ENCODE measurements at places on chromosomes 7 and 10. TPM values are rescaled to one million over a fixed set of nuclear protein-coding genes. Genes with fewer than 3 reads are reported as not detected.

Gene OPALIN
- not detected for total RNA-seq

Gene CYP3A4
- total RNA-seq: not detected

DNA sequence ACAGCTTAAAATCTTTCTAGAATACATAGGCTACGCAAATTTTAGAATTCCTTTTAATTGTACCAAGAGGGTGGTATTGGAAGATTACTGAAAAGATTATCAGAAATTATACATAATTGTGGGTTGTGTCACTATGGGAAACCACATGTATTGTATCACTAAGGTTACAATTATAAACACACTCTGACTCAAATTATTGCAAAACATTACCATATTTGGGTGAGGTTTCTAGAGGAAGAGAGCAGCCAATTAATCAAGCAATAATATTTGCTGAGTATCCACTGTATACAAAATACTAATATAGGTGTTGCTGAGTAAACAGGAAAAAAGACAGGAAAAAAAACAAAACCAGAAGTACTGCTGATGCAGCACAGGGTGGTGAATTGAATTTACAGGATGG lies 3.1 kb upstream of the CAPZA2 start:
- no peak for DNase-seq

GRCh38 chr7:45598886-45599520 lies 24.8 kb downstream of the ADCY1 start:
- no peak for DNase-seq

DNA sequence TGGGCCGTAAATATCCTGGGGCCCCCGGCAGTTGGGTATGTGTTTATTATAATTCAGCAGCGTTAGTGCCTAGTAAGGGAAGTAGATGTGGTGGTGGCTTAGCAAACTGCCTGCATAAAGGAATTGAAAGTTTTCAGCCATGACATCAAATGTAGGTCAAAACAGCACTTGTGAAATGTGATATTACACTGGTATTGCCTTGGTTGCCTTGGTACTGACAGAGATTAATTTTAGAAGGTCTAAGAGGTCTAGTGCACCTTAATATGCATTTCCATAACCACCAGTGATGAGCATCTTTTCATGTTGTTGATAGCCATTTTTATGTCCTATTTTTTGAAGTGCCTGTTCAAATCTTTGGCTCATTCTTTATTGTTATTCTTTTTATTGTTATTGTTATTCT lies 50.1 kb downstream of the VWC2 start:
- no peak for DNase-seq

DNA sequence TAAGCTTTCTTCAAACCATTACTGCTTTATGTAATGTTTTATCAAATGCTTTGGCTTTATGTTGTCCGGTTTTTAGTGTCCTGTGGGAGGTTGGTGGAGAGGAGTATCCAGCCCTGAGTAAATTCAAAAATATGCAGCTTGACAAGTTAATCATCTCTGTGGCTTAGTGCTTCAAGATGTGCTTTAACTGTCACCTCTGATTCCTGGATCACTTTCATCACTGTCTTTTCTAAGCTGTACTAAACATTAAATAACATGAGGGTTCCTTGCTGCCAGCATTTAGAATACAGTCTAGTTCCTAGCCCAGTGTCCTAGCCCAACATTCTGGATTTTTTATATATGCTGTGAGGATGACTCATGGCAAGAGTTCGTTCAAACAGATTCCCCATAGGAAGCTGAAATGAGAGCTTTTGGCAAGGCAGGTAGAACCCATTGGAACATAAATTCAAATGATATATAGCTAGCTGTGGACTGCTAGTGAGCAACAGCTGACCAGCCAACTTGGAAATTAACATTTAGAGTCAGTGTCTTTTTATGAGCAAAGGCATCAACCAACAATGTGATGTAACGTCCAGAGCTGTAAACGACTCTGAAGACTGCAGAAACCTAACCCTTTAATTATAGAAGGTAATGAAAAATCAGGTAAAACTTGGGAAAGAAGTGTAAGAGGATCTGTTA lies 80.6 kb upstream of the OIT3 start:
- DNase-seq: no peak

GRCh38 chr7:47258798-47259197 lies 323.1 kb downstream of the TNS3 start:
- no peak for DNase-seq

- no peak for DNase-seq
These were observed 143.9 kb downstream of the HIBADH start for GRCh38 chr7:27518561-27519350.

DNA sequence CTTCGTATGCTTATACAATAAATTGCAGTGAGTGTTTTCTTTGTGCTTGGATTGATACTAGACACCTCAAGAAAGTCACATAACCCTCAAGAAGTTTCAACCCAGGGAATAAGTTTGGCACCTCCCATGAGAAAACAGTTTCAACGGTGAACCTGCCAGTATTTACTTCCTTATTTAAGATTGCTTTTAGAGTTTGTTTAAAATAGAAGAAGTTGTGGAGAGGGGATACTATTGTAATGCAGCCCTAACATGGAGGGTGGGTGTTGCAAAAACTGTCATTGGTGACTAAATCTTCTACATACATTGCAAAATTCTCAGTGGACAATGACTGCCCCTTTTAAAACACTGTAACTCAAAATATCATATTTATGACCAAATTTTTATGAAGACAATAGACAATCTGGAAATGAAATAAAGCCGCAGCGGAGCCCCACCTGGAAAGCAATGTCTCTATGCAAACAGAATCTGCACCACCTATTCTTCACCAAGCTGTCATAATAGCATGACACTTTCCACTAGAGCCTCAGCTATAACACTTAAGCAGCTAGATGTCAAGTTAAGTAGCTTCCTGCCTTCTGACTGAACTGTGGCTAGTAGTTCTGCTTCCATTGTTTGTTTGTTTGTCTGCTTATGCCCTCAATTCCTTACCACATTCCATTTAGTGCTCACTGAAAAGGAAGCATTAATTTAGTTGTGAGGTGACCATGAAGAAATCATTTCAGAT lies 98.2 kb downstream of the MDFIC start:
- no peak for DNase-seq

DNA sequence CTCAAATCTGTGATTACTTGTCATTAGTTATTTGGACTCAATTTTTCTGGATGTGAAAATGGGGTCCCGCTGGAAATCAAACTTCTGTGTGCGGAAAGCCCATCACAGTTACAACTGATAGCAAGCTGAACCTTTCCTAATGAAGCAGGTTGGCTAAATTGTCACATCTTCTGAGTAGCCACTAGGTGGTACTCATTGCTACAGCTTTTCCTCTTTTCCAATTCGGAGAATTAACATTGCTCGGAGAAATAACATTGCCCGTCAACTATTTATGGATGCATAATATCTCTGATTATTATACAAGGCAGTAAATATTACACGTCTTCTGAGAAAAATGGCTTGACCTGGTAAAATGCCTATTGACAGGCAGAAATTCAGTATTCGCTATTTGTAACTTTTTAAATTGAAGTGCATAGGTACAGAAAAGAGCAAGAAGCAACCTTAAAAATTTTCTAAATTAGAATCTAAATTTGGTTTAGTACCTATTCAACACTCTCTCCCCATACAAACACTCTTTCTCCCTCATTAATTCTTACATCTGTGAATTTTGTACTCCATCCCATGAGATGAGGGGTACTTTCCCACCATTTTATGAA lies 17.3 kb upstream of the BLOC1S2 start:
- DNase-seq: no peak

DNA sequence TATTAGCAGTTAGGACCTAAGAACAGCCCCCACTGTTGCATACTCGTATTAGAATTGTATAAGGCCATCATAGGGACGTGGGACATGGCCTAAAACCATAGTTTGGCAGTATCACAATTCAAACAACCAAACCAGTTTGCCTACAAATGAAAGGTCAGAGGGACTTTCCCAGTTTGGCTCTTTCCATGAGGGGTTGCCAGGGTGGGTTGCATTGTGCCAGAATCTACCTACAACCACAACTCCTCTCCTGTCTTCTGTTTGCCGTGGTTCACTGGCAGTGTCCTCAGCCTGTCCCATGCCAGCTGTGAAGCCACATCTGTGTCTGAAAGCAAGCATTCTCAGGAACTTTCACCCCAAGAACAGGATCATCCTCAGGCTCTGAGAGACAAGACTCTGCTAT lies 44.5 kb downstream of the PIK3AP1 start:
- no peak for DNase-seq

DNA sequence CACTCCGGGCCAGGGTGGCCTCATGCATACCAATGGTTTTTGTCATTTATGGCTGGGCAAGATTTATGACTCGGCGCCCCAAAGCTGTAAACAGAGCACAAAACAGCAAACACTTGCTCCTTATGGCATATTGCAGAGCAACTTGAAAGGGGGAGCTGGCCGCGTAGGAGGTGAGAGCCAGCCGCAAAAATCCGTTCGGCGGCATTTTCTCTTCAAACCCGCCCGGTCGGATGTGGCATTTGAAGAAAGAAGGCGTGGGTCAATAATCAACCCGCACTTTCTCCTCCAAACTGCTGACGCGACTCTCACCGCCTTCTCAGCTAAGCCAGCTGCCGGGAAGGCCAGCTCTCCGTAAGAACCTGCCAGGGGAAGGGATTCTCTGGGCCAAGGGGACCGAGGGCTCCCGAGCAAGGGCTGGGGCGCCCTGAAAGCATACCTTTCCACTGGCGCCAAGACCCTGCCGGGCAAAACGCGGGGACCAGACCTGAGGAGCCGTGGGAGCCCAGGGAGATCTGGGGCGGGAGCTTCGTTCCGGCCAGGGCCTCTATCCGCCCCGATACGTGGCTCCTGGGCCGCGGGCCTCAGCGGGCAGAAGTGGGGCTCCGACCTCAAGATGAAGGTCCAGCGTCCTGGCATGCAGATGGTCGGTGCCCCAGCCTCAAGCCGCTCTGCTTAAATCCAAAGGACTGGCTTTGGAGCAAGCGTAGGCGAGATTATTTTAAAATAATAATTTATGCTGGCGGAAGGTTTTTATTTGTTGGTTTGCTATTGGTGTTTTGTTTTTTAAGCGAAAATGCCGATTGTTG lies 12.9 kb upstream of the HOXA2 start:
- no peak for DNase-seq

- no peak for DNase-seq
These were observed 5.6 kb upstream of the NRCAM start for GRCh38 chr7:108461840-108462239.

Measured in lower lobe of right lung (tissue), 2 donors.